ENCODE measurements at places on chromosomes 11 and 22. TPM values are rescaled to one million over a fixed set of nuclear protein-coding genes. Genes with fewer than 3 reads are reported as not detected.

Gene ANO9
- not detected for polyA plus RNA-seq

Gene FAT3
- 3.9 TPM for polyA plus RNA-seq

Gene LGALS12
- not detected for polyA plus RNA-seq

DNA sequence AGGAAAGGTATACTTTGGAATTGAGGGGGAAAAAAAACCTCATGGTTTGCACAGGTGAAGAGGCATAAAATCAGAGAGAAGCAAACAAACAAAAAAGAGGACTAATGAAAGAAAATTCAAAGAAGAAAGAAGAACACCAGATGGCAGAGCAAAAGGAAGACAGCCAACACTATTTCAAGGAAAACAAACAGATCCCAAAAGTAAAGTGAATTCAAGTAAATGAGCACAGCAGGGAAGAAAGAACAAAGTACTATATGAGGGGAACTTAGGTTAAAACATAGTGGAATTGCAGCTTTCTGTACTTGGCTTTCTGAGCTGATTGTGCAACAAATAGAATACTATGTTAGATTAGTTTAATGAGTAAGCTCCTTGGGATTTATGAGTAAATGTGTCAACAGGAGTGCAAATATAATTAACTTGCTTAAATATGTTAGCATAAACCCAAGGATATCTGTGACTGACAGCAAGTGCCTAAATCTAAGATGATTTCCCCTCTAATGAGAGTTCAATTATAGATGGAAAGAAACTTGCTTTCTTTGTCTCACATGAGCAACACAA, 404.6 kb upstream of the CNTN5 start:
- H3K4me1 ChIP-seq, result no peaks in the 10 kb centered on the region
- no peaks in the 10 kb centered on the region for H3K36me3 ChIP-seq
- H3K27me3 ChIP-seq, result no peaks in the 10 kb centered on the region
- no peak overlapping the region for H3K27ac ChIP-seq
- DNase-seq, result no peak

DNA sequence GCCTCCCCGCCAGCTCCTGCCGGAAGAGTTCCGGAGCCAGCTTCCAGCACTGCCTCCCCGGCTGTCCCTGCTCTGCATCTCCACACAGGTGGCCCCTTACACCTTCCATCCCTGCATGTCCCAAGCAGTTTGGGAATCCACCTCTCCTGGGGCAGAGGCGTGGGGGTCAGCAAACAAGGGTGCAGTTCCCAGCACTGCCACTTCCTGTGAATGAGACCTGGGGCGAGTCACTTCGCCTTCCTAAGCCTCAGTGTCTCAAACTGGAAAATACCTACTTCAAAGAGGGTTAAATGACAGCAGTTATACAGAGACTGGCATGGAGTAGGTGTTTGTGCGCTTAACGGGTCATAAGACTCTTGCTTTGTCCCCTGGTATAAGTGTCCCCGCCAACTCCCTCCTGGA, 5.2 kb downstream of the CYTH4 start:
- H3K27ac ChIP-seq, result no peak overlapping the region
- H3K36me3 ChIP-seq, result no peaks in the 10 kb centered on the region
- H3K4me3 ChIP-seq, result no peak overlapping the region
- H3K27me3 ChIP-seq, result peaks cover 4% of the 10 kb centered on the region

Gene TAGLN
- 1,148 TPM for polyA plus RNA-seq

DNA sequence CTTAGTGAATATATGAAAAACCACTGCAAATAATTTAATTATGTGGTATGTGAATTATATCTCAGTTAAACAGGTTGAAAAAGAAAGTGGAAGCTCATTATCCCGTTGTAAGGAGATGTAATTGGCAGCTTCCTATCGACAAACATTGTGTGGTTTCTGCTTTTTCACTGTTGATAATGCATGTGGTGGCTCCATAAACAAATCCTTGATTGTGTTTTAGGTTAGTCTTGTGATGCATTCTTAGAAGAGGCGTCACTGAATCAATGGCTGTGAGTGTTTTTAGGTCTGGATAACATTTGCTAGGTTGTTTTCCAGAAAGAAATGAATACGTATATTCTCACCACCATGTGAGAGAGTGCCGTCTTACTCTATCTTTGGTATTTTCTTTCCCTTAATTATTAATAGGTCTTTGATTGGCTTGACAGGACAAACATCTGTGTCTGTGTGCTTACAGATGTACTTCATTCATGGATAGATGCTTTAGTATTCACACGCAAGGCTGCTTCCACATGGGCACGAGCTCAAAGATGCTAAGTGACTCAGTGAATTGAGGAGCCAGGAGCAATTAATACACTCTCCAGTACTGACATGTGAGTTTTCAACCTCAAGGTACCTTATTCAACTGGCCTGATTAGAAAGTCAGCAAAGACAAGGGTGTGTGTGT, 166.7 kb downstream of the TBC1D22A start:
- H3K27me3 ChIP-seq, result no peaks in the 10 kb centered on the region
- peak; percentile 29 for DNase-seq
- H3K36me3 ChIP-seq, result no peaks in the 10 kb centered on the region
- H3K4me3 ChIP-seq, result no peak overlapping the region

Gene OR8A1
- polyA plus RNA-seq, result not detected

- DNase-seq, result no peak
- H3K27ac ChIP-seq, result no peak overlapping the region
- H3K4me1 ChIP-seq, result no peaks in the 10 kb centered on the region
These were observed 13.0 kb downstream of the ZBED4 start for GRCh38 chr22:49866646-49867045.

GRCh38 chr11:46020084-46020599, 97.7 kb downstream of the LARGE2 start:
- no peak for DNase-seq
- H3K36me3 ChIP-seq, result no peaks in the 10 kb centered on the region
- no peaks in the 10 kb centered on the region for H3K27me3 ChIP-seq
- H3K4me3 ChIP-seq, result no peak overlapping the region
- H3K27ac ChIP-seq, result no peak overlapping the region

Gene FADS2
- 932 TPM for polyA plus RNA-seq

DNA sequence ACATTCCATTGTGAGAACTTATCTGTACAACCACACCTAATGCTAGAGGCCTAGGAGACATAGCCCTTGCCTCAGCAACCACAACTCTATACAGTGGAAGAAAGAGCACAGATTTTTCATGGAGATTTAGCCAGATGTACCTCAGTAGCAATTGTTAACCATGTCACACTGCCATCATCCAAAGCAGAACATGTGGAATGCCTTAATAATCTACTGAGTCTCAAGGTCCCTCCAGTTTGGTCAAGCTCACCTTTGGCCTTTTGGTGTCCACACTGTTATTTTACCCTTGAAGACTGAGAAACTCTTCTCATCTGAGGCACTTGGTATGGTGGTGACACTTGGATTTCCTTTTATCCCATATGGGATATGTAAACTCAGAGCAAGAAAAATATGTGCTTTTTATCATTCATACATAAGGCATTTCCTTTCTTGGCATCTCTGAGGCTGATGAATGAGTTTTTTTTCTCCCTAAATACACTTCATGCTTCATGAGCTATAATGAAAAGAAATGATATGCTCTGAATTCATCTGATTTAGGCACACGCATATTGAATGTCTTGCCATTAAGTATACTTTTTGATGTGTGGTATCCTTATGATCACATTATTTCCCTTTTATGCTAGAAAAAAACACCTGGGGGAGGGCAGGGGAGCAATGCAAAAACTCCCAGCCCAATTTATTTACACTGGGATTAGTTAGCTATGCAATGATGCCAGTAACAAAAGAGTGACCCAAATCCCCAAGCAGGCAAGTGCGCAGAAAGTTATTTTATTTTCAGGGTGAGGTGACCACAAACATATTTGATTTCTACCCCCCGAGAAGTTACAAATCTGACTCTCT, 63.3 kb upstream of the ME3 start:
- H3K36me3 ChIP-seq, result no peaks in the 10 kb centered on the region
- peaks cover 44% of the 10 kb centered on the region for H3K4me1 ChIP-seq
- H3K27ac ChIP-seq, result peak overlapping the region; percentile 72
- H3K27me3 ChIP-seq, result no peaks in the 10 kb centered on the region

- peaks cover 39% of the 10 kb centered on the region for H3K4me1 ChIP-seq
- H3K36me3 ChIP-seq, result no peaks in the 10 kb centered on the region
- peak overlapping the region; percentile 94 for H3K27ac ChIP-seq
- H3K4me3 ChIP-seq, result no peak overlapping the region
These were observed 46.6 kb downstream of the CWC15 start for GRCh38 chr11:94926698-94927237.

GRCh38 chr22:35544827-35545226, 4.2 kb downstream of the RASD2 start:
- DNase-seq, result no peak
- H3K27me3 ChIP-seq, result peaks cover 34% of the 10 kb centered on the region
- peaks cover 3% of the 10 kb centered on the region for H3K4me1 ChIP-seq
- H3K36me3 ChIP-seq, result no peaks in the 10 kb centered on the region
- no peak overlapping the region for H3K27ac ChIP-seq

Gene EIF3L
- polyA plus RNA-seq, result 509 TPM

Gene PRR33
- not detected for polyA plus RNA-seq

DNA sequence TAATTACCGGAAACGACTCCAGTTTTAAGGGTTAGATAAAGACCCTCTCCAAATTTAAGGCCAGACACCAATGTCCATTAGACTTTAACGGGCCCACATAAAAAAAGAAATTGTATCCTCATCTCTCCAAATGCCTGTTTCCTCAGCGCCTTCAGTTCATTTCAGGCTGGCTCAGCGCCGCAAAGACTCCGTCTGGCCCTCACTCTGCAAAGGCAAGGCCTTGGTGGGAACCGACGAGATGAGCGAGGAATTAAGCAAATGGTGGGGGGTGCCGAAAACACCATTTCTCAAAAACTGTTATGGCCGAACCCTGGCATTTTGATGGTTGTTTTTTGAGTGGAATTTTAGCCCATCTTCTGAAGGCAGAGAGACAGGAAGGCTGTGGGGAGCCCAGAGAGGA, 15.7 kb downstream of the MN1 start:
- H3K4me1 ChIP-seq, result no peaks in the 10 kb centered on the region
- DNase-seq, result no peak
- H3K27me3 ChIP-seq, result peaks cover 2% of the 10 kb centered on the region
- H3K27ac ChIP-seq, result no peak overlapping the region
